ENCODE measurements at places on chromosomes 4 and X. TPM values are rescaled to one million over a fixed set of nuclear protein-coding genes. Genes with fewer than 3 reads are reported as not detected.
A peak's percentile ranks its signal among the peaks of the same experiment; 100 is the strongest.

- peak; percentile 98 for DNase-seq
Observed at GRCh38 chr4:124940387-124940786, 227.9 kb upstream of the ANKRD50 start.

DNA sequence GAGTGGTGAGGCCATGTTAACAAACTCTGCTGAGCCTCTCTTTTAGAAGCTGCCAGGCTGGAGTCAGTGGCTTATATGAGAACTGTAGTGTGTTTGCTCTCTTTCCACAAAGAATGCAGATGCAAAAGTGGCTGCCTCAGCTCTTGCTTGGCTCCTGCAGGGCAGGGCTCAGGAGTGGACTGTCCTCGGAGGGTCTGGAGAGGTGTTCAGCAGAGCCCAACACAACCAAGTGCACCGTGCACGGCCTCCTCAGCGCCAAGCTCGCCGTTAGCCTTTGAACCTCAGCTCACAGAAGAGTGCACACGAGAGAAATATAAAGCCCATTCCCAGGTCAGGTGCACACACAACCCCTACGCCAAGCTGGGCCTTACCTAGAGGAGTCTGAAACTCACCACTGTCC lies 82.8 kb downstream of the C4orf51 start:
- no peak for DNase-seq

GRCh38 chr4:73761856-73762255 lies 21.5 kb downstream of the CXCL8 start:
- no peak for DNase-seq

DNA sequence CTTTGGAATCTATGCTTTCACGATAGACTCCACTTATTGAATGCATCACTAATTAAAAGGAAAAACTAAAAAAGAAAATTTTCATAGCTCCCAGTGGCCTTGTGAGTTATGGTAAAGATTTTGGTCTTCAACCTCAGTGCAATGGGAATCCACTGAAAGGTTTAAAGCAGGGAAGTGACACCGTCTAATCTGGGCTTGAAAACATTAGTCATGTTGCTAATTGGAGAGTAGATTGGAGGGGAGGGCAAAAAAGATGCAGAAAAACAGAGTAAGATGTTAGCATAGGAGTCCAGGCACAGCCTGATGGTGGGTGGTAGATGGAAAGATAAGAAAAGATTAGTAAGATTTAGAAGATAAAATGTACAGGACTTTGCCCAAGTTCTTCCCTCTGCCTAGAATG lies 633.1 kb upstream of the FTHL17 start:
- no peak for DNase-seq

GRCh38 chr4:57865264-57865663 lies 755.1 kb upstream of the IGFBP7 start:
- no peak for DNase-seq

DNA sequence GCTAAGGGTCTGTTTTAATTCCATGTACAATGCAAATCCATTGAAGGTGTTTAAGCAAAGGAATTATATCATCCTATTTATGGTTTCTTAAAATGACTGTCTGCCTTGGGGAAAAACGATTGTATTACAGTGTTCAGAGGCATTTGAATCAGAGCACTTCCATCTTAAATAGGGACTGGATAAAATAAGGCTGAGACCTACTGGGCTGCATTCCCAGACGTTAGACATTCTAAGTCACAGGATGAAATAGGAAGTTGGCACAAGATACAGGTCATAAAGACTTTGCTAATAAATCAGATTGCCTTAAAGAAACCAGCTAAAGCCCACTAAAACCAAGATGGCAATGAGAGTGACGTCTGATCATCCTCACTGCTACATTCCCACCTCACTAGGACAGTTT lies 1167.2 kb upstream of the PABPC4L start:
- no peak for DNase-seq

DNA sequence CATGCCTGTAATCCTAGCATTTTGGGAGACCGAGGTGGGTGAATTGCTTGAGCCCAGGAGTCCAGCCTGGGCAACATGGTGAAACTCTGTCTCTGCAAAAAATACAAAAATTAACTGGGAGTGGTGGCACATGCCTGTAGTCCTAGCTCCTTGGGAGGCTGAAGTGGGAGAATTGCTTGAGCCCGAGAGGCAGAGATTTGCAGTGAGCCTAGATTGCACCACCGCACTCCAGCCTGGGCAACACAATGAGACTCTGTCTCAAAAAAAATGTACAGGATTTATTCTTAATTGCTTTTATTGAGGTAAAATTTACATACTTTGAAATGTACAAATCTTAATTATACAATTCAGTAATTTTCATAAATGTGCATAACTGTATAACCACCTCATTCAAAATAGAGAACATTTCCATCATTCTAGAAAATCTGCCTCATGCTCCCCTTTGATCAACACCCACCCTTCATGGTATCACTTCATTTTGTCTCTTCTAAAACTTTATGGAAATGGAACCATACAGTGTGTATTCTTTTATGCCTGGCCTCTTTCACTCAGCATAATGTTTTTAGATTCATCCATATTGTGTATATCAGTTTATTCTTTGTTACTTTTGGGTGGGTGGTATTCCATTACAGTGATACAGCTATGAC lies 39.1 kb downstream of the SNX25 start:
- no peak for DNase-seq

GRCh38 chr4:125244848-125245450 lies 69.8 kb upstream of the FAT4 start:
- DNase-seq: no peak

DNA sequence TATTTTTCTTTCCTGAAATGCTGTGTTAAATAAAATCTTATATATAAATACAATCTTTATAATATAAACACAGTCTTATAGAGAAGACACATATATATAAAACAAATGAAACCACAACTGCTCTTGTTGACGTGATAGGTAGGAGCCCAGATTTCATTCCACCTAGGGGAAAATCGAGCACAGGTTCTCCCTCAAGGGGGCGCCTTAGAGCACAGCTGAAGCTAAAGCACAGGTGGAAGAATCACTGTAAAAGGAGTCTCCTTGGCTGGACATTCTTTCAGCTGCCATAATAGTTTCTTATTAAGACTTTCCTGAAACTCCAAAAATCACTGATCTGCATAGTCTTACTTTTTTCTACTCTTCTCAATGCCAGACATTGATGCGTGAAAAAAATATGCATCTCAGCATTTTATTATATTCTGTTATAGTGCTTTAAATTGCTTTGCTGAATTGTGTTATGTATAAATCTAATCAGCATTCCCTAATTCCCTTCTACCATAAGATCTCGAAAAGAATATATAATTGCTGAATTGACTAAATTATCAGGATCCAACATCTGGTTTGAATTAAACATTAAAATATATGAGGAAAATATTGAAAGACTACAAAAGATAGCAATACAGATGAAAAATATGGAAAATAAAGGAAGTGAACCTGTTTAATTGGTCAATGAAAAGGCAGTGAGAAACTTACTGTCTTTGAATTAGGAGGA lies 25.5 kb upstream of the RXFP1 start:
- DNase-seq: no peak

Gene UCP1
- not detected for total RNA-seq

Gene GAGE2A
- not detected for total RNA-seq

Data from LHCN-M2 (cell line).